T-helper 17 cell (primary cell): ENCODE measurements at places on chromosomes 16 and 17.

DNA sequence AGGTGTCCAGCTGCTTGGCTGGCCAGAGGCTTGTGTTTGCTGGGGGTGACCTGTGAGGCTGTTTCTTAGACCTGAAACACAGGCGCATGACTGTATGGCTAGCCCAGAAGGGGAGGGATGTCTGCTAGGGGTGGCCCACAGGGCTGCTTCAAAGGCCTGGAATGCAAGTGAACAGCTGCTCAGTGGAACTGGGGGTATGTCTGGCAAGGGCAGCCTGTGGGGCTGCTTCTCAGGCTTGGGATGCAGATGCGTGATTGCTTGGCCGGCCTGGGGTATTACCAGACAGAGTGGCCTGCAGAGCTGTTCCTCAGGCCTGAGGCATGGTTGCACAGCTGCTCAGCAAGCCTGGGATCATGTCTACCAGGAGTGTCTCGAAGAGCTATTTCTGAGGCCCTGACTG lies 20.5 kb downstream of the TANC2 start:
- no peak for DNase-seq

DNA sequence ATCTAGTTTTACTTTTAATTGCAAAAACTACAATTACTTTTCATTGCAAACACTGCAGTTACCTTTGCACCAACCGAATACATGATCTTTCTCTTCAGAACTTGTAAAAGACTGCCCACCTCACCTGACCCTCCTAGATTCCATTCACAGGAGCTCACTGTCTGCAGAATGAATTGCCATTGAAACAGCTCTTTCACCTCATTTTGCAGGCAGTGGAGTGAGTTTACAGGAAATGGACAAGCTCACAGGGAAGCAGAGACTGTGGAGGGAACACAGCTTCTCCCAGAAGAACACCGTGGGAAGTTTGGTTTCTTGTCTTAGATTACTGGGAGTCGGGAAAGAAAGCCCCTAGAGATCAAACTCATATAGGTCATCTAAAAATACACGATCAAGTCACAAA lies 439.7 kb upstream of the RBFOX1 start:
- no peak for DNase-seq

DNA sequence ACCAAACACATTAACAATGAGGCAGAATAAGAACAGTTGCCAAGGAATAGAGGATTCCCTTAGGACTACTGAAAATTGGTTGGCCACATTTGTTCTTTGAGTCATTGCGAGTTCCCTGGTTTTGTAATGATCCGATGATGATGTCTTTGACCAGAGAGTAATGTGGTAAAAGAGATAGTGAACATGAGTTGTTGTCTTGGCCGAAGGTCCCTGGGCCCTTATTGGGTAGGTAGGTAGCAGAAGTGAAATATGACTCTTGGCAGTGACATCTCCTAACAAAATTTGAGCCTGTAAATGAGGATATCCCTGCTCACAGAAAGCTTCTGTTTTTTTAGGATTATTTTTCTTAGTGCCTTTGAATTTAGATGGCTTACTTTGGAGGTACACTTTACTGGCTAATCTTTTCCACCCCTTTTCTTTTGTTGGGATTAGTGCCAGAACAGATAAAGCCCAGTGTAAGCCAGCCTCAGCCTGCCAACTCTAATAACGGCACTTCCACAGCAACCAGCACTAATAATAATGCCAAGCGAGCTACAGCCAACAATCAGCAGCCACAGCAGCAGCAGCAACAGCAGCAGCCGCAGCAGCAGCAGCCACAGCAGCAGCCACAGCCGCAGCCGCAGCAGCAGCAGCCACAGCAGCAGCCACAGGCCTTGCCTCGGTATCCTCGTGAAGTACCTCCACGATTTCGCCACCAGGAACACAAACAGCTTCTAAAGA lies 47.2 kb downstream of the TNRC6A start:
- no peak for DNase-seq

- DNase-seq: no peak
These were observed 7.5 kb downstream of the MYH3 start for GRCh38 chr17:10649602-10650001.

- no peak for DNase-seq
These were observed 96.0 kb downstream of the YPEL2 start for GRCh38 chr17:59427425-59427921.

DNA sequence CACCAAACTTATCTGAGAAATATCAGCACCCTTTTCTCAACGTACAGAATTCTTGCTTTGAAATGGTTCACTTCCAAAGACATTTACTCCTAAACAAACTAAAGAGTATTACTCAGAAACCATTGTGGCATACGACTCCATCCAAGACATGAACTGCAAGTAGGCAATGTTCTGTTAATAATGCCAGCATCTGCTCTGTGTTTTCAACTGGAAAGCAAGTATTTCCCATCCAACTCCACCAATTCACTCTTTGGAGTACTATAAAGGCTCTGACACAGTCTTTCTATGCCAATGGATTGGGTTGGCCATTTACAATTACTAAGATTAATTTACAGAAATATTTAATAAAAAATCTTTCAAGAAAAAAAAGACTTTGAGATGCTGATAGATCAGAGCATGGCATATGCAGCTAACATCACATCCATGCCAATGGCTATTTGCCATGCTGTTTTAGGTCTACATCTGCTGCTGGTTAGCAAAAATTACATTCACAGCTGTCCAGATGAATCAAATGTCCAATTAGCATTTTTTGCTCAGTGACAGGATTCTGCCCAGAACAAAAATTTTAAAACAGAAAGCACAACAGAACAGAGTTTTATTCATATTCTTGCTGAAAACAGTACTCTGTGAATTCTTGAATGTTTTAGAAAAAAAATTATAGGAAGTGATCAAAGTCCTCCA lies 65.9 kb upstream of the HLF start:
- DNase-seq: no peak

- no peak for DNase-seq
These were observed 208.9 kb downstream of the RBFOX3 start for GRCh38 chr17:79401704-79402674.

DNA sequence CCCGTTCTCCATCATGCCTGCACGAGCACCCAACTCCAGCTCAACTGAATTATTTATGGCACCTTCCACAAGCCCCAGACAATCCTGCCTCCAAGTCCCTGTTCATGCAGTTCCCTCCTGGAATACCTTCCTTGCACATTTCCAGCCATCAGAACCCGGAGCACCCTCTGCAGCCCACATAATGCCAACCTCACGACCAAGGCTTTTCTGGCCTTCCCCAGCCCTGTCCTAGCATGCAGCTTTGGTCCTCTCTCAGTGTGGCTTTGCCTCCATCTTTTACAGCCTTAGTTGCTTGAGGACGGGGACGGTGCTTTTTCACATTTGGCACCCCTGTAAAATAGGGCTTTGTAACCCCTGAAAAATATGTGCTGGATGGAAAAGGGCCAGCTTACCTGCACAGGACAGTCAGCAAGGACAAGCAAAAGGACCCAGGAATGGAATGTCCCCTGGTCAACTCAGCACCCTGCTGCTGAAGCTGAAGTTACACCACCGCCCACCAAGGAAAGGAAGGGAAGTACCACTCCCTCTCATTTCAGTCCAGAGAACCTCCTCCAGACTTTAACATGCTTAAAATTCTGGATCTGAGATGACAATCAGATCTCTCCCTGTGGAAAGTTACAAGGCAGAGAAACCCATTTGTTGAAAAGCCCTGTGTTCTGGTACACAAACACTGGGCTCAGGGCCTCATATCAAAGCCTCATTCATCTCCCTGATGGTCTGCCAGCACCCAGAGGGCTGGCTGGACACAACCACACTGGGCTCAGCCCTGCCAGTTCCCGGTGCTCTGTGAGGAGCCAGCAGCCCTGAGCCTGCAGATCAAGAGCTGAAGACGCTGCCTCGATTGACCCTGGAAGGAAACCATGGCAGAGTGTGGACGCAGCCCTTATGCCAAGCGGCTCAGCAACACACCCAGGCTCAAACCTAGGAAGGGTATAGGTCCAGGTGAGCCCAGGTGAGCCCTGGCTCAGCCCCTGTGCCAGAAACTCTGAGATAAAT lies 2.9 kb downstream of the SLC39A11 start:
- no peak for DNase-seq

- DNase-seq: no peak
These were observed 62.6 kb upstream of the TEKT1 start for GRCh38 chr17:6894206-6894528.

DNA sequence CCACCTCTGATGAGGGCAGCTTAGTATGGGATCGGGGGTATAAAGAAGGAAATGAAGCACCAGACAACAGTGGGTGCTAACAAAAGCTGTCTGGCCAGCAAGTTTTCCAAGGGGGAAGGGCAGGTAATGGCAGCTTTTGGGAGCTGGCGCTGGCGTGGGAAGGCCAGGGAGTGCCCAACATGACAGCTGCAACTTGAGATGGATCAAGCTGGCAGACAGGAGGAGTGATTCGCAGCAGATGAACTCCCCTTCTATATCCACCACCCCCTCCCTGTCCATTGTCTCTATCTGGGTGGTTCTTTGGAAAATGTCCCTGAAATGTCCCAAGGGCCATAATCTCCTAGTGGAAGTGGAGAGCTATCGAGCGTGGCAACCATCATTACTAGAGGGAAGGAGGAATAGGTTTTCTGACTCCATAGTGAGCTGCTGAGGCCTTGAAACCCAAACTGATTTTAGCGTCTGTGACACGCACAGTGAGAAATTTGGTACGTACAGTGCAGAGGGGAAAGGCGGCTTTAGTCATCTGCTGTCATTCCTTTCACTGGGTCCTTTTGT lies 4.8 kb upstream of the INPP5K start:
- no peak for DNase-seq

DNA sequence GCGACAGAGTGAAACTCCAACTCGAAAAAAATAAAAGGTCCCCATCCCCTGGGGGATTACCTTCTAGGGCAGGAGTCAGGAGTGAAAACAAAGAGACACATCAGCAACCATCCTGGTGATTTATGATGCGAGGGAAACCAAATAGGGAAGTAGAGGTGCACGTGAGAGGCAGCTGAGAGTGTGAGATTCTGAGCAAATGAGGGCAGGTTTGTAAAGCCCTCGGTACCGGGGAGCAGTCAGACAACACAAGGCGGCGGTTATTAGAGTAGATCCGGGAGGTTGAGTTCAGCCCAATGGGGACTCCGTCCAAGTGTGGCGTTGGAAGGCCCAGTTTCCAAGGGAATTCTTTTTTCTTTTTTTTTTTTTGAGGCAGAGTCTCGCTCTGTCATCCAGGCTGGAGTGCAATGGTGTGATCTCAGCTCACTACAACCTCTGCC lies 7.4 kb upstream of the ARMC7 start:
- no peak for DNase-seq

DNA sequence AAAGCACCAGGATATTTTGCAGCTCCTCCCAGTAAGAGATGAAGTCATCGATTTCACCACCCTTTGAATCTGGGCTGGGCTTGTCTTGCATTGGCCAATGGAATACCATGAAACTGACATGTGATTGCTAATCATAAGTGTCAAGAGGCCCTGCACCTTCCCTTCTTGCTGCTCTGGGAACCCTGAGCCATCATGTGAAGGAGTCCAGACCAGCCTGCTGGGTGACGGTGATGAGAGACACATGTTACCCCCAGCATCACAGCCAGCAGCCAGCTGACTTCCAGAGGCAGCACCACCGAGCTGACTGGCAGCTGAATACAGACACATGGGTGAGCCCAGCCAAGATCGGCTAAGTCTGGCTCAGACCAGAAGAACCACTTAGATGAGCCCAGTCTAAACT lies 43.6 kb upstream of the CACNG4 start:
- DNase-seq: no peak

- DNase-seq: no peak
These were observed 1.4 kb upstream of the ORAI3 start for GRCh38 chr16:30947541-30947858.

DNA sequence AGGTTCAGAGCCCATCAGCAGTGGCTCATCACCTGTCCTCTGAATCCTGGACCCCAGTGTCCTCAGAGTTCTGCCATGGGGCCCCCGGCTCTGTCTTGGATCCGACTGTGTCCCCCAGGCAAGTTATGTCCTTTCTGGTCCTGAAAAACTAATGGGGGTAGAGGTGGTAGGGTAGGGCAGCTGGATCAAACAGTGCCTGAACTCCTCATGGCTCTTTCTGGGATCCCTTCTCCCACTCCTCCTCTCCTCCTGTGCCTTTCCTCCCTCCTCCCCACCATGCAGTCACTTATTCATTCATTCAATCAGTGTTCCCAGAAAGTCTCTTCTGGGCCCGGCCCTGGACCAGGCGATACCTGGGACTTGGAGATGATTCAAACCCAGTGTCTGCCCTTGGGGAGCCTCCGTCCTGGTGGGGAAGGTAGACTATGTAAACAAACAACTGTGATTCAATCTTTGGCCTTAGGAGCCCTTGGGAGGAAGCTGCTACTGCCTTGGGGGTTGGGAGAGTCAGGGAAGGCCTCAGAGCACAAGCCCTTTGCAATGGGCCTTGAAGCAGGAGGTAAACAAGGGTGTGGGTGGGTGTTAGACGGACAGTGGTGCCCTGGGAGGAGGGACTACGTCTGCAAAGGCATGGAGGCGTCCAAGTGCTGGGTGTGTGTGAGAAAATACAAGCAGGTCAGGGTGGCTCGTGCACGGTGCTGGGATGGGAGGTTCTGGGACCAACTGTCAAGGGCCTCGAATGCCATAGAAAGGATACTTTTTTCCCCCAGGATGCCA lies 6.4 kb upstream of the FAM83G start:
- no peak for DNase-seq

DNA sequence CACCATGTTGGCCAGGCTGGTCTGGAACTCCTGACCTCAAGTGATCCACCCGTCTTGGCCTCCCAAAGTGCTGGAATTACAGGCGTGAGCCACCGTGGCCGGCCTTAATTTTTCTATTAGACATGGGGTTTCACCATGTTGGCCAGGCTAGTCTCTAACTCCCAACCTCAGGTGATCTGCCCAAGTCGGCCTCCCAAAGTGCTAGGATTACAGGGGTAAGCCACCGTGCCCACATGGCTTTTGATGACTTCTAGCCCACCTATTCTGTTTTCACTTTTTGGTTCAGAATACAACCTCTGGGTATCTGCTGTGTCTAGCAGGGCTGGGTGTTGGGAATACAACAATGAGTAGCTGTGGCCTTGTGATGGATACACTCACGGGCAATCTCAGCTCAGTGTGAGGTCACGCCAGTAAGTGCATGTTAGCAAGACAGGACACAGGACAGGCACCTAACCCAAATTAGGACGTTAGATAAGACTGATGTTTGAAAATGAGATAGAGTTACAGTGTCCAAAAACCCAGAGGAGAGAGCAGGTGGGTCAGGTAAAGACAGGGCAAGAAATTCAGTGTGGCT lies 14.1 kb upstream of the YWHAE start:
- no peak for DNase-seq

DNA sequence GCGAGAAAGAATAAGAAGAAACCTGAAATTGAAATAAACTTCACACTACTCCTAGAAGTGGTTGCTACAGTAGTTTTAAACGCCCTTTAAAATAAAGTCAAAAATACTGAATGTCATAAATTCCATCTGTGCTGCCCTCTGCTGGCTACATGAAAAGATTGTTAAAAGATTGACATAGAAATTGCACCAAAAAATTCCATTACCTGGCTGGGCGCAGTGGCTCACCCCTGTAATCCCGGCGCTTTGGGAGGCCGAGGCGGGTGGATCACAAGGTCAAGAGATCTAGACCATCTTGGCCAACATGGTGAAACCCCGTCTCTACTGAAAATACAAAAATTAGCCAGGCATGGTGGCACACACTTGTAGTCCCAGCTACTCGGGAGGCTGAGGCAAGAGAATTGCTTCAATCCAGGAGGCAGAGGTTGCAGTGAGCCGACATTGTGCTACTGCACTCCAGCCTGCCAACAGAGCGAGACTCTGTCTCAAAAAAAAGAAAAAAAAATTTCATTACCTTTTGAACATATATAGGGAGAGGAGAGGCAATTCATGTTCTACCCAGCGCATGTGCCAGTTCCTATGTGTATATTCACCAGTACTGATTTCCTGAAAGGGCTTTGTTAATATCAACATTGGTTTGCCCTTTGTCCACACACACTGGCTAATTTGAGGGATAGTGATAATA lies 36.5 kb downstream of the CYTH1 start:
- DNase-seq: peak; percentile 44
